AG09309 (cell line): ENCODE measurements at places on chromosomes 7 and 10.
A peak's percentile ranks its signal among the peaks of the same experiment; 100 is the strongest.

DNA sequence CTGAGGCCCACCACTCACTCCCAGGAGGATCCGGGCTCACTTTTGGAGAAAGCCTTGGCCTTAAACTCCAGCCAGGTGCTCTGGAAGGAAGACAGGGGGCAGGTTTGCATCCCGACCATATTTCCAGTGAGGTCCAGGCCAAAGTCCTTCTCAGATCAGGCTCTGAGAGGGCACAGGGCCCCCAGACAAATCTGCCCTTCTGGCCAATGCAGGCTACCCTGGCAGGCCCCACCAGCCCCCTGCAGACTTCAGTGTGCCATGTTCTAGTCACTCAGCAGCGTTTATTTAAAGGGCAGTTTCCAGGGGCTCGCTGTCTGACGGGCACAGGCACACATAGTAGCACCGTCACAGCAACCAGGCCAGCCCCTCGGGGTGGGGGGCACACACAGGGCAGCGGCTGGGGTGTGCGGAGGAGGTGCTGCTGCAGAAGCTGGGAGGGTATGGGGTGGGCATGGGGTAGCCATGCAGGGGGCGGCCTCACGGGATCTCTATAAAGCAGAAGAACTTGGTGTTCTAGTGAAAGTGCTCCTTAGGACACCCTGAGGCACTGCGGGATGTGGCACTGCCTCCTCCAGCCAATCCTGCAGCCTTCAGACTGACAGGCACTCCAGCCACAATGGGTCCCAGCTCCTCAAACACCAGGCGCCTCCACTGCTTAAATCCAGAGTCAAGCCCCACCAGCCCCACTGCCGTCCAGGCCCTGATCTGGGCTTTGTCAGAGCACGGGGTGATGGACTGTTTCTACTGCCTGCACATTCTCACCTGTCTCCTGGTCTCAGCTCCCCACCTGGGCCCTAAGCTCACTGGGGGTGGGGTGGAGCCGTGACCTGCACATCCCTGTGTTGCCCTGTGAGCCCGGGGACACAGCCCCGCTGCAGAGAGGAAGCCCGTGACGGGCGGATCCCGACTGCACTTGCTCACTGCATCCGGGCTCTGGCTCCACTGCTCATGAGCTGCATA lies 9.6 kb upstream of the PYROXD2 start:
- DNase-seq: no peak

- no peak for DNase-seq
Observed at GRCh38 chr7:102427019-102427405, 6.4 kb upstream of the ORAI2 start.

- no peak for DNase-seq
Observed at GRCh38 chr10:51075873-51076229, 1.6 kb downstream of the PRKG1 start.

DNA sequence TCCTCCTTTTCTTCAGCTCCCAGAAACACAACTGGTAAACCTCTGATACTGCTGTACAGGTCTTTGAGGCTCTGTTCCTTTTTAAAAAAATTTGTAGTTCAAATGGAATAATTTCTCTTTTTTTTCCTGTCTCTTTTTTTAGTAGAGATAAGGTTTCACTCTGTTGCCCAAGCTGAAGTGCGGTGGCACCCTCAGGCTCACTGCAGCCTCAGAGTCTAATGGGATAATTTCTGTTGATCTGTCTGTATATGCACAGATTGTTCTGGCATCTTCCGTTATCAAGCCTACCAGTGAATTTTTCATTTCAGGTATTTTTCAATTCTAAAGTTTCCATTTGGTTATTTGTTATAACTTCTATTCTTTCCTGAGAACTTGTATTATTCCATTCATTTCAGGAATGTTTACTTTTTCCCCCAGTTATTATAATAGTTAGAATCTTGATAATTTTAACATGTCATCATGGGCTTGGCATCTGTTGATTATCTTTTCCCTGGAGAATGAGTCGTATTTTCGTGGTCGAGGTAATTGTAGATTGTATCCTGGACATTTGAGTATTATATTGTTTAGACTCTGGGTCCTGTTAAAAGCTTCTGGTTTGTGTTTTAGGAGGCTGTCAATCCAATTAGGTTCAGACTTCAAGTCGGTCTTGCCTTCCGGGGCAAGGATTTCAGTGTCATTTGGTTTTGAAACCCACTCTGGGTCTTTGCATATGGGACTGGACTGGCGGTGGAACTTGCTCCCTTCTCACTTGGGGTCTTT lies 24.5 kb downstream of the CRCP start:
- DNase-seq: no peak

GRCh38 chr10:60789340-60789739 lies 11.1 kb downstream of the CDK1 start:
- DNase-seq: no peak

GRCh38 chr10:99548041-99548530 lies 15.3 kb downstream of the NKX2-3 start:
- DNase-seq: no peak

DNA sequence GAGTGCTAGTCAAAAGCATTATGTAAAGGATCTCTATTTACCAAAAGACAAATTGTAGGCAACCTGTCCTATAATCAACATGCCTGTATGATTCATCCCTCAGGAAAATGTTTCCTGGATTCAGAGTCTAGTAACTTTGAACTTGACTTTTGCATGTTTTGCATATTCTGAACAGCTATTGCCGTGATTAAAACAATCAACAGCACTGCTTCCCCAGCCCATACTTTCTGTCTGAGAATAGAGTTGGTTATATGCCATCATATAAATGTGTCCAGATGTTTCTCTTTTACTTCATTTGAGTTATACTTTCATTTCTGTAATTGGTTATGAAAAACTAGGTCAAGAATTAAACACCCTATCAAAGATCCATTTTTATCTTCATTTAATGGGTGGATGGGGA lies 83.5 kb downstream of the ZMYND11 start:
- no peak for DNase-seq

- no peak for DNase-seq
Observed at GRCh38 chr10:178723-179122, 43.5 kb downstream of the ZMYND11 start.

GRCh38 chr7:33355386-33355785 lies 226.0 kb downstream of the BBS9 start:
- no peak for DNase-seq

- no peak for DNase-seq
Observed at GRCh38 chr10:20858292-20859124, 38.6 kb downstream of the NEBL start.

- DNase-seq: peak; percentile 25
Observed at GRCh38 chr7:20407585-20408466, 77.1 kb downstream of the ITGB8 start.

GRCh38 chr10:103680869-103681236 lies 174.5 kb downstream of the SH3PXD2A start:
- no peak for DNase-seq

- no peak for DNase-seq
Observed at GRCh38 chr10:77867124-77867719, 59.3 kb downstream of the DLG5 start.

DNA sequence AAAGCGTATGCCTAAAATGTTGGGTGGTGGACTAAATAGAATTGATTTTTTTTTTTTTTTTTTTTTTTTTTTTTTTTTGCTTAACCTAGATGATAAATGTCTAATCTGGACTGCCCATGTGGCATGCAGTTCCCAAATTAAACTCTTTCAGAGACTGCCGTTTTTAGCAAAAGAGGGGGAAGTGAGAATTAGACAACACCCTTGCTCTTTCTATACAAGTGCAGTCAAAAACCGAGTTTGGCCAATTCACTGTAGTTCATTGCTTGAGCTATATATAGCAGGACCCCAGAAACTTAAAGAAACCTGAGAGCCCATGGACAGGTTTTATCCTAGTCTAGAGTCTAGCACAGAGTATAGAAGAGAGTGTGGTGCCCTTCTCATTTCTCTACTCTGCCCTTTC lies 141.9 kb downstream of the GRM3 start:
- DNase-seq: no peak

DNA sequence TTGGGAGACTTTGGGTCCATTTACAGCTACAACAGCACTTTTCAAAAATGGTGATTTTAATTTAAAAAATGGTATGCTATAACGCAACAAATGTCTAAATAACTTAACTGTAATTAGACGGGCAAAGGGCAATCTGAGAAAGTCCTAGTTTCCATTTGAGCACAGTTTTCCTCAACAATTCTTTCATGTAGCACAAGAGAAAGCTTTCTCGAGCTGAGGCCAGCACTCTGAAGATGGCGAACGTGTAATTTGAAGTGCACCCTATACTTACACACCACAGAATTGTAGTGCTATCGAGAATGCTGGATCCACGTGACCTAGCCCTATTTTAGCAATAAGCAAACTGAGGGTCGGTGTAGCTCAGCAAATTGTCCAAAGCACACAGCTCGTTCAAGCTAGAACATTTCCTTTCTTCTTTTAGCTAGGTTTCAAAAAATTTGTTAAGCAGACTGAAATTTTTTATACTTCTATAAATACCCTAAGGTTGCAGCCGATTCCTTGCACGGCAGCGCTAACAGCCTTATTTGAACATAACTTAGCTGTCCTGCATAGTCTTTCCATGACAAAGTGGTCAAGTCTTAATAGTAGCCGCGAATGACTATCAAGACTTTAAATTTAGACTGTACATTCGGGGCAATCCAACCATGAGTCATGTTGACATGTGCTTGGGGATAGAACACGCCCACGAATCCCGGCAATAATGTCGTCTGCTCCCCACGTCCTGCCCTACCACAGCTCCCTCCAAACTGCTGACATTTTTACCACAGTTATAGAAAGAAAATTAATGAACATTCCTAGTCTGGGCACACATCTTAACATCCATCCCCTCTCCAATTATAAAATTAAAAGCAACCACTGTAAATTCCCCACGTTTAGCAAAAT lies 10.0 kb downstream of the KLF6 start:
- no peak for DNase-seq

DNA sequence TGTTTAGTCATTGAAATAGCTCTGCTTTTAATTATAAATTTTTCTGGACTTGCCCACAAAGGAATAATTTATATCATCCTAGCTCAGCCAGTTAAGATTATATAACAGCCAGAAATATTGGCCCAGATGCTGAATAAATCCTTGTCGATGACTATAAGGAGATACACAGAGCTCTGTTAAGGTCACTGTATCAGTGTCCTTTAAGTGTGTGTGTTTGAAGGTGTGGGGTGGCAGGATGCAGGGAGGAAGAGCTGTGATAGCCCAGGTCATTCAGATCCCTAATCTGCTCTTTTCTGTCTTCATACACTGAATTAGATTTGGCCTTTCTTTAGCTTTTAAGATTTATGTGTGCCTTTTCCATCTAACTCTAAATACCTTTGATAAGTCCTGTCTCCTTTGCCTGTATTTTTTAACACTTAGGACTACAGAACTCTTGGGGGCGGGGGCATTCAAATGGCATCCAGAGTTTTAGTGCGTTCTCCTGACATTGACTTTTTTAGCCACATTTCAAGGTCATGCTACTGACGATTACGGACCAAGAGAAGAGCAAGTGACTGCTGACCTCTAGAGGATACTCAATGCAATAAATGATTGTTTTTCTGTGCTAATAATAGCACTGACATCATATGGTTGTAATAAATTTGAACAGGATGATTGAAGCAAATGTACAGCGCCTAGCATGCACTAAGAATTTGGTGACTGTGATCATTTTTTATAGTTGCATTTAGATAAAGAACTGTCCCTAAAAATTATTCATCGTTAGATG lies 172.3 kb downstream of the CACNB2 start:
- DNase-seq: peak; percentile 11

DNA sequence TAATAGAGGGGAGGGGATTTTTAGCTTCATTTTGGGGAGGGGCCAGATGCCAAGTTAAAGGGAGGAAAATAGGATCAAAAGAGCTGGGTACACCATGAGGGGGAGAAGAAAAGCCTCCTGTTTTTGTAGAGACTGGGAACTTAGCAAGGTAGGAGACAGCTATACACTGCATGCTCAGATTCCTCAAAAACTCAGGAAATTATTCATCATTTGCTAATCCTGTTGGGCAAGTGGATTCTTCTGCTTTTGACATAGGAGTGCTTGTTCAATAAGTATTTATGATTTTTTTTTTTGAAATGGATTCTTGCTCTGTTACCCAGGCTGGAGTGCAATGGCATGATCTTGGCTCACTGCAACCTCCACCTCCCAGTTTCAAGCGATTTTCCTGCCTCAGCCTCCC lies 73.4 kb downstream of the LYZL2 start:
- no peak for DNase-seq

DNA sequence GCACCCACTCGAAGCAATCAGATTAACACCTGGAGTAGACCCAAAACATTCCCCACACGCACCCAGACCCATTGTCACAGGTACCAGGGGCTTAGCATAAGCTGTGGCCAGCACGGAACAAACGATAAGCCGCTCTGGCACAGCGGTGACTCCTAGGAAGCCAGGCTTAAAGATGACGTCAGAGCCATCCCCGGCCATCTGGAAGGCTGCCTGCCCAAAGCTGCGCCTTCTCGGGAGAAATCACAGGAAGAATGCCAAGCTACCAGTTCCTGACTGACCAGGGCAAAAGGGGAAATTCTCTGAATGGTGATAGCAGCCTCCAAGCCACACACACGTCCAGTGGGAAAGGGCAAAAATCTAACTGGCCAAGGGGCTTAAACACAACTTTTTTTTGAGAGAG lies 13.0 kb upstream of the WIPI2 start:
- peak; percentile 25 for DNase-seq

DNA sequence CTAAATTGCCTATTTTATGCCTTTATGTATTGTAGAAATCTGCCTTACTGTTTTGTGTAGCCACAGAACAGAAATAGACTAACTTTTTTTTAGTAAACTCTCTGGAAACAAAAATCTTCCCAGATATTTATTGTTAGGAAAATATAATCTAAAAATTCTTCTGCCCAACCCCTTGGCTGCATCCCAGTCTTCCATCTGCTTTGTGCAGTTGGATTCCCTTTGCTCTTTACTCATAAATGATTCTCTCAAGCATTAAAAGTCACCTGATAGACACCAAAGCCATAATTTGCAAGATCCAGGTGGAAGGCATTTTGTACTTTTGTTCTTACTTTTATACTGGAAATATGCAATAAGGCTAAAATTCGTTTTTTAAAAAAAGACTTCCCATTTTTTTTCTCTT lies 6.1 kb upstream of the CAV2 start:
- no peak for DNase-seq

DNA sequence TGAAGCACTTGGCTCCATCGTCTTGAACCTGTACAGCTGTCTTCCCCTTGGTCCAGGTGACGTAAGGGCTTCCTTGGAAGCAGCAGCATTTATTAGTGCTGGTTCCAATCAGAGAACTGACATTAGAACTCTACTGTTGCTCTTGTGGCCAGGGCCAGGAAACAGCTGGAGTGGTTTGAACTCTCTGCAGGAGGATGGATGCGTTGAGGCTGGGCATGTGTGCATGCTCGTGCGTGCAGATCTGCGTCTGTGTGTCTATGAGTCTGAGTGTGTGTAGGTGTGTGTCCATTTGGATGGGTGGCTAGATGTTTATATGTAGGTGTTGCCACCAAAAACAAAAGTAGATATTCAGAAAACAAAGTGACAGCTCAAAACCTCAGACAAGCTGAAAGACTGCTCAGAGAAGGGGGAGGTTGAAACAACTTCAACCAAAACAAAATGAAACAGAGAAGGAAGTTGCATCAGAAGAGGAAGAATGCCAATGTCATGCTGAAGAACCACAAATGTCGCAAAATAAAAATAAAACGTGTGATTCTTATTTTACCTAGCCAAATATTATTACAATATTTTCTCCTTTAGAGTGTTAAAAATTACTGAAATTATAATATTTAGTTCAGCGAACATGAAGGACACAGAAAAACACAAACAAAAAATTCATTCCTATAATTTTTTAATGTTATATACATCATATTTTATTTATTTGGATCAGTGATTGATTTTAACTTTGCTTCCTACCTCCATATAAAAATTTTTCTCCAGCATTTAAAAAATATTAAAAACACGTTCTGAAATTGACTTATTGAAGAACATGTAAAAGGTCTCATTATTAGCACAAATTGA lies 96.1 kb upstream of the MKLN1 start:
- DNase-seq: peak; percentile 16

GRCh38 chr10:31341552-31341951 lies 22.5 kb downstream of the ZEB1 start:
- DNase-seq: no peak
